Stimulated activated CD8-positive, alpha-beta memory T cell treated with anti-CD3 and anti-CD28 coated beads, Interleukin-15, amount 100 ng/mL, for 1 hour (primary cell): ENCODE measurements at places on chromosomes 2 and 18.

DNA sequence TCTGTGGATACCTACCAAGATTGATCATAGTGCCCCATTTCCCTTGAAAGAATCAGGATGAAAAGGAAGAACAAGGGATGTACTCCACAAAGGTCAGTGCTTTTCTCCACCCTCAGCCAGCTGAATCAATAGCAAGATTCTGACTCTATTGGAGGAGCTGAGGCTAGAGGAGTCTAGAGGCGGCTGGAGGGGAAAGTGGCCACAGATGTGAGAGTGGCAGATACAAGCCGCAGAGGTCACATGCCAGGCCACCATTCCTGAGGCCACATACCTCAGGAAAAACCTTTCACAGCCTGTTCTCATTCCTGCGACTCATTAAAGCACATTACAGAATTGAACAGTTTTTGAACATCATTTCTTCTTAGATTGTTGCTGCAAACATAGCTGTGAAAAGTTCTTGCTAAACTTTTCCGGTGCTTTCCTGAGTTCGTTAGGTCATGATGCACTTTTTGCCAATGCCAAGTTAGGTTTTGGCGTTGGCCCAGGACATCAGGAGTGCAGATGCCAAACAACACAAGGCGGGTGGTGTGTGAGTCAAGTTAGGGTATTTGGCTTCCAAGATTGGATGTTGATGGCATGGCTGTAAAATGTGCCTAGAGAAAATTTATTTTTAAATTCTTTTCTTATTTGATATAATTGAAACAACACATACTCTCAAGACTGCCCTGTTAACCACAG, 160.7 kb upstream of the SP5 start:
- no peak for DNase-seq

DNA sequence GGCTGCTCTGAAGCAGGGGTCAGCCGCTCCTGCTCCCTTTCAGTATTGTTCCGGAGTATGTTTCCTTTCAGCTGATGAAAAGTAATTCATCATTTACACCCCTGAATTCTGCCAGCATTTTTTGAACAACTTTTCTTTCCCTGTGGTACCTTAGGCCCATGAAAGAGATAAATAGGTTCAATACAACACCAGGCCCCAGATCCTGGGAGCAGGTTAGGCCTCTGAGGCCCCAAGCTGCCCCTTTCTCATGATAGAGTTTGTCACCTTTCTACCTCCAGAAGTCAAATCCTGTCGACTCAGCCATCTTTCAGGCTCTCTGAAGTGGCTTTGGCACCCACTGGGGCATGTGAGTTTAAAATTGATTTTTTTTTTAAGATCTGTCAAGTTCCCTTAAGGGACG, 1415.1 kb upstream of the ZEB2 start:
- DNase-seq, result no peak

GRCh38 chr2:46270384-46270783, 26.8 kb upstream of the EPAS1 start:
- no peak for DNase-seq

GRCh38 chr2:186695081-186695756, 1.4 kb downstream of the FAM171B start:
- DNase-seq, result no peak

GRCh38 chr2:134256956-134257355, 3.1 kb downstream of the MGAT5 start:
- DNase-seq, result no peak

DNA sequence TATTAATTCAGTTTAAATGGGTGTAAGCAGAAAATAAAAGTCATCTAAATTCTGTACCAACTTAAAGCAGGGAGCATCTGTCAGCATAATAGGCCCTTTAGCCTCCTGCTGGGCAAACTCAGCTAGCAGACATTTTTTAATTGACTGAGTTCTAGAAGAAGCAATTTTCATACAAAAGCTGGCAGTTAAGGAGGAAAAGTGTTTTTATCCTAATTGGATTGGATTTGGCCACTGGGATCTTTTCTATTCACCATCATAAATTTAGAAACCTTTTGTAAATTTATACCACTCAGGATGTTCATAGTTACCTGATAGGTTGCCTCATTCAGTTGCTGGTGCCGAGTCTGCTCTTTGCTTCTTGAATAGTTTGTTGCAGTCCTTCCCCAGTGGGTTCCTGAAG, 262.7 kb upstream of the FSIP2 start:
- no peak for DNase-seq

- no peak for DNase-seq
Measured at GRCh38 chr18:12359515-12359927, 17.5 kb downstream of the AFG3L2 start.

DNA sequence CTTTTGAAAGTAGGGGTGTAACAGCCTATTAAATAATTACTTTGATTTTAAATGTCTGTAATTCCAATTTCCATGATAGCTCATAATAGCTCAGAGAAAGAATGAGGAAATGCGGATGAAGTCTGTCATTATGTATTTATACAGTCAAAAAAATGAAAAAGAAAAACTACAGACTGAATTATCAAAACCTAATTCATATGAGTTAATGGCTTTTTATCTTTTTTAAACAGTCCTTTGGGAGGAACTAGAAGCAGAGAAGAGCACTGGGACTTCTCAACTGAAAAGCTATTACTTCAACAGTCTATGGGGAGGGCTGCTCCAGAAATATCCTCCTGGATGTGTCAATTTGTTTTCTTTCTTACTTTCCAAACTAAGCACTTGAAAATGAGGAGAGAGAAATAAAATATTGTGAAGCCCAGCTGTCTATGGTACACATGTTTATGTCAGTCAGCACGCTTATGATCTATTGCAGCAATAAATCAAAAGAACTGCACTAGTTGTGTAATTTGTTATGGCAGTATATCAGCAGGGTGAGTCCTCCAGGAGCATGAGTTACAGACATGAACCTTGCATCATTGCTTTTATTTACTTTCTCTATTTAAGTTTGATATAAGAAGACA, 1550.2 kb downstream of the LRP1B start:
- no peak for DNase-seq

- no peak for DNase-seq
Measured at GRCh38 chr2:43224571-43225092, 1.8 kb downstream of the ZFP36L2 start.

GRCh38 chr2:175111200-175111657, 56.8 kb downstream of the ATF2 start:
- DNase-seq, result no peak

DNA sequence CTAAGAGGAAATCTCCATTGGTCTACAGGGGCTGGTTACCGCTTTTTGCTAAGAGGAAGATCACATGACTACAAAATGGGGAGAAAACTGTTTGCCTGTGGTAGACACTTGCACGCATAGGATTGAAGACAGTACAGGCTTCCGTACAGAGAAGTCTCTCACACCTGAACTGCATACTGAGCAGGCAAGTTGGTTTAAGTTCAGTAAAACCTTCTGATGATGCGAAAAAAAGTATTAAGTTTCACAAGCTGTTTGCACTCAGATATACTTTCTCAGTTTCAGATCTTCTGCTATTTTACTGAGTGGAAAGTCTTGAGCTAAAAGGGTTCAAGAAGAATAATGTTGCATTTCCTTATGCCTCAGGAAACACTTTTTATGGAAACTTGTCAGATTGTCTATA, 292.2 kb upstream of the MC4R start:
- no peak for DNase-seq

- no peak for DNase-seq
Measured at GRCh38 chr2:100876231-100876860, 56.4 kb downstream of the NPAS2 start.

GRCh38 chr2:215835231-215835630, 178.1 kb downstream of the MREG start:
- DNase-seq, result no peak

- no peak for DNase-seq
Measured at GRCh38 chr2:8534729-8535468, 147.0 kb upstream of the ID2 start.

DNA sequence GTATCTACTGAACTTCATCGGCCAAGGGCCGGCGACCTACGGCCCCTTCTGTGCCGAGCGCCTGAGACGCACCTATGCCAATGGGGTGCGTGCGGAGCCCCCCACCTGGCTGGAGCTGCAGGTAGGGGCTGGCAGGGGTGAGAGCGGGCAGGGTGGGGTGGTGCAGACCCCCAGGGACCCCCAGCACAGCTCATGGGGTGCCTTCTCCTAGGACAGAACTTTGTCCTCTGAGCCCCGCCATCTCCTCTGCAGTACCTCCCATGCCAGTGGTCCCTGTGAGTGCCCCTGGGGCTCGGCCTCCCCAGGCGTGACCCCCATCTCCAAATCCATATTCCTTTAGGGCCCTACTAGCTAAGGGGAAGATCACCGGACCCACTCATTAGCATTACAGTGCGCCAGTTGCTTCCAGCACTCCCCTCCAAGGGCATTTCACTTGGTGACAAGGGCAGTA, 23.9 kb upstream of the GPR17 start:
- no peak for DNase-seq

GRCh38 chr2:90076311-90076710, 1384.8 kb downstream of the RPIA start:
- DNase-seq, result no peak

DNA sequence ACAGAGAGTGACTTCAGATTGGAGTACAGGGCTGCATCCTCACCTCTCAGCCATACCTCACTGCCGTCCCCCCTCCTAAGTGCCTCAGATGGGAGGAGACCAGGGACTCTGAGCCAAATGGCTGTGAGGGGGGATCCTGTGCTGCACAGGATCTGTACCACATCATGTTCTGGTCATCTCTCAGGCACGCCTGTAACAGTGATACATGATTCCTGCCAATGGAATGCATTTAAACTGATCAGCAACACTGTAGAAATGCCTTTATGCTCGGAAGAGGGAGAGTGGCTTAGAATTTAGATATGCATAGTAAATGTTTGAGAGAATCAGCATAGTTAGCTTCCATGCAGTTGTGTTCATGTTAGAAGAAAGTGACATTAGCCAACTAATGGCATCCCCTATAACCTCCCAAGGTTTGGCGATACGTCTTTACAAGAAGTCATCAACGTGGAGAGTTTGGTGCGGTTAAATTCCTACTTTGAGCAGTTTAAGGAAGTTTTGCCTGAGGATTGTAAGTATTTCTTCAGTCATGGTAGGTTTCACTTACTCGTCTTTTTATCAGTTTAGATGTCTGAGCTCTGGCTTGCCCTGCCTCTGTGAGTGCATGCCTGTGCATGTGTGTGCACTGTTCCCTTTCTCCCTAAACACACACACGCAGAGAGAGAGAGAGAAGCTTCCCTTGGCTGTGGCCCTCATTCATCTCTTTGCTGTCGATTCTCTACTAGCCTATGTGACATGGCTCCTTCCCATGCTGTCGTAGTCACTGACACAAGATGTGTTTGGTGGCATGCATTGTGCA, 40.0 kb downstream of the COA5 start:
- DNase-seq, result no peak

DNA sequence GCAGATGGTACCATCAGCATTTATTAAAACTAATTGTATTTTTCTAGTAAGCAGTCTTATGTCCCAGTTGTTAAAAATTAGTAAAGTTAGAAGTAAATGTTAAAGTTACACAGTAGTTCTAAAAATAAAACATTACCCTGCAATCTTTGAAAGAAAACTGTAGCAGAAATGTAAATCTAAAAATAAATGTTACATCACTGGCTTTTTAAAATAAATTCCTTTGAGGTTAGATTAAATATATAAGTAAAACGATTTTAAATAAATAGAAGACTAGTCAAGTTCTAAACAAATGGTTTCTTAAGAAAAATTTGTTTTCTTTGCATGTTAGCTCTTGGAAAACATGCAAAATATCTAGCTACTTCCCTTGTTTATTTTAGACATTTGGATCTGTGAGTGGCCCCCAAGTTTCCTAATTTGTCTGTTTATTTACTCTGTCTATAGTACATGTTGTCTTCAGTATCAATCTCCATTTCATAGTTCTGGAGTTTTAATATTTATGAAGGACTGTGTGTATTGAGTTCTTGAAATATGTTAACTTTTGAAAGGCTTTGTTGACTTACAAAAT, 58.2 kb downstream of the GLS start:
- no peak for DNase-seq

GRCh38 chr18:71798986-71799673, 745.0 kb downstream of the CBLN2 start:
- DNase-seq, result no peak

GRCh38 chr2:42079737-42080287, 32.0 kb downstream of the PKDCC start:
- no peak for DNase-seq

GRCh38 chr18:63237881-63238692, 81.5 kb downstream of the BCL2 start:
- DNase-seq, result no peak

GRCh38 chr2:45278365-45279078, 269.3 kb upstream of the SIX2 start:
- DNase-seq, result no peak

GRCh38 chr2:122136056-122136455, 380.6 kb downstream of the TSN start:
- no peak for DNase-seq

DNA sequence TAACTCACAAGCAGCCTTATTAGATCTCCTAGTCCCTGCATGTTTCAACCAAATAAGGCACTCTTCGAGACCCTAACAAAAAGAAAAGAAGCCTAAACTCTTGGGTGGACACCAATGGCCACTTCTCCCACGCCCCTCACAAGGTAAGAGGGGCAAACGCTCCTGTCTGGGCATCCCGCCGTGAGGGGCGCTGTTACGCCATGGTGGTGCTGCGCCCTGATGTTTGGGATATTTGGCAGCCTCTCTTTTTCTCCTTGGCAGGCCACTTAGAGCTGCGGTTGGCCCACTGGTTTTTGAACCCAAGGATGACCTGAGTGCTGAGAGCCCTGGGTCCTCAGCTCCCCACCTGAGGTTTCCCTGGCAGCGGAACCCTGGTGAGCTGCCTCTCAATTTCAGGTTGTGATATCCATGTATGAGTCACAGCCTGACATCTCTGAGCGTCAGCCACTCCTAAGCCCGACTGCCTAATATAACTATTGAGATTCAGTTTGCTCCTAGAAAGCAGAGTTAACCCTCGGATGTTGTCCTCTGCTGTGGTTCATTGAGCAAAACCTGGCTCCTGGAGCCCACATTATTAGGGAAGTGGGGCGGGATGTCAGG, 103.3 kb downstream of the COL6A3 start:
- DNase-seq, result no peak

- DNase-seq, result no peak
Measured at GRCh38 chr18:40607542-40608148, 1347.4 kb upstream of the PIK3C3 start.

GRCh38 chr2:152710713-152711112, 6.5 kb downstream of the PRPF40A start:
- DNase-seq, result no peak

DNA sequence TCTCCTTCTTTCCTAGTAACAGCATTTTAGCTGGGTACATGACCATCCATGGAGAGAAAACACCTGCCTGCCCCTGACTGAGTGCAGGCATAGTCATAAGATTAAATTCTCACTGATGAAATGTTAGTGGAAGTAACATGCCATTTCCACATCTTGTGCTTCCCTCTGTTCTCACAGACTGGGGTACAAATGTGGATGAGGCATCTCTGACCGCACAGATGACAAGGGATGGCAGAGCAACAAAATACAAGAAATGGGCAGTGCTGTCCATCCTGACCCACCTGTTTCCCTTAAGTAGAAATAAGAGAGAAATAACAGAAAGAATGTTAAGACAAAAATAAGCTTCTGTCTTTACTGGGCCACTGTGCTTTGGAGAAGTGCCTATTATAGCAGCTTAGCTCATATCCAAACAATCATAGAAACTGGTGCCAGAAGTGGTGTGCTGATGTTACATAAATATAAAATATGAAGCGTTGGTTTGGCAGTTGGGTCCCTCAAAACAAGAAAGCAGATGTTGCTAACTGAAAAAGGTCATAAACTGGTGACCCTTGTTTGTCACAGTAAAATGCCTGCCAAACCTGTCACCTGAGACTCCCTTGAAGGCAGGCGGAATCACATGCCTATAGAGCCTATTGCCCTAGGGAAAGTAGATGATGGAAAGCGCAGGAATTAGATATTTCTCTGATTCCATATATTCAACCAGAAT, 72.4 kb upstream of the CCDC150 start:
- no peak for DNase-seq
